ENCODE measurements at places on chromosomes 4 and X.

DNA sequence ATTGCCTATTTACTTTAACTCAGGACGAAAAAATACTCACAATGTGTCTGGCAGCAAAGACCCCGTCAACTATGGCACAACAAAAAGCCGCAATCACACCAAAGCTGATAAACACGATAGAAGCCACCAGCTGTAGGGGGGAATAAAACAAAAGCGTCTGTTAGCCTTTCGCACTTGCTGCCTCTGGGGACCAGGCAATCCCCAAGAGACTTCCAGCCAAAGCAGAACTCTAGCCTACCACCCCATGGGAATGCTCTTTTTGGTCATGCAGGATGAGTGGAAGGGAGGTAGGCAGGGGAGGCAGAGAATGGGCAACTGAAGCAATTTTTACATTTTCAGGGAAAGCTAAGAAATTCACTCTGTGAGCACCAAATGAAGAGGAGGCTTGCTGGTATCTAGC lies 20.1 kb downstream of the TMEM255A start:
- DNase-seq: no peak

DNA sequence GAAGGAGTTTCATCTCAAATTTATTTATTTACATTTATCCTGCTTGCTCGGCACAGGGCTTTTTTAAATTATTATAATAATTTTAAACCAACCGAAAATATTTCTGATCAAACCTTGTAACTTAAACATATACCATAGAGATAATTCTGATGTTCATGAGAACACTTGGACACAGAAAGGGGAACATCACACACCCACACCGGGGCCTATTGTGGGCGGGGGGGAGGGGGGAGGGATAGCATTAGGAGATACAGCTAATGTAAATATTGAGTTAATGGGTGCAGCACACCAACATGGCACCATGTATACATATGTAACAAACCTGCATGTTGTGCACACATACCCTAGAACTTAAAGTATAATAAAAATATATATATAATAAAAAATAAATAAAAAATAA lies 2.9 kb downstream of the ANXA5 start:
- DNase-seq: no peak

DNA sequence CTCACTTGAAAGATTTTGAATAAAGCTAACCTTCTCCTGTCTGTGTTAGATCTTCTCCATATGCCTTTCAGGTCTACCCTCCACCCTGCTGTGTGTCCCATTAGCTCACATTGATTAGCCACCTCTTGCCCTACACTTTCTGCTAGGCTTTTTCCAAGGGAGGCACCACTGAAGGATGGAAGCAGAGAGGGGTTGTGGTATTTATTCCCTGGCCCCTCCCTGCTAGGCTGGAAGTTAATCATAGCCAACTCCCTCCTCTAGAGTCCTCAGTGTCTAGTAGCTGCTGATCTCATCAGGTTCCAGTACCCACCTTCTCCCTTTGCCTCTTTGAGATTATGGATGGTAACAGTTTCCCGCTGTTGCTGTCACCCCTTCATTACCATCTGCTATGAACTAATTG lies 8.9 kb upstream of the SMIM43 start:
- DNase-seq: no peak

GRCh38 chr4:47930971-47931804 lies 16.8 kb upstream of the NFXL1 start:
- no peak for DNase-seq

DNA sequence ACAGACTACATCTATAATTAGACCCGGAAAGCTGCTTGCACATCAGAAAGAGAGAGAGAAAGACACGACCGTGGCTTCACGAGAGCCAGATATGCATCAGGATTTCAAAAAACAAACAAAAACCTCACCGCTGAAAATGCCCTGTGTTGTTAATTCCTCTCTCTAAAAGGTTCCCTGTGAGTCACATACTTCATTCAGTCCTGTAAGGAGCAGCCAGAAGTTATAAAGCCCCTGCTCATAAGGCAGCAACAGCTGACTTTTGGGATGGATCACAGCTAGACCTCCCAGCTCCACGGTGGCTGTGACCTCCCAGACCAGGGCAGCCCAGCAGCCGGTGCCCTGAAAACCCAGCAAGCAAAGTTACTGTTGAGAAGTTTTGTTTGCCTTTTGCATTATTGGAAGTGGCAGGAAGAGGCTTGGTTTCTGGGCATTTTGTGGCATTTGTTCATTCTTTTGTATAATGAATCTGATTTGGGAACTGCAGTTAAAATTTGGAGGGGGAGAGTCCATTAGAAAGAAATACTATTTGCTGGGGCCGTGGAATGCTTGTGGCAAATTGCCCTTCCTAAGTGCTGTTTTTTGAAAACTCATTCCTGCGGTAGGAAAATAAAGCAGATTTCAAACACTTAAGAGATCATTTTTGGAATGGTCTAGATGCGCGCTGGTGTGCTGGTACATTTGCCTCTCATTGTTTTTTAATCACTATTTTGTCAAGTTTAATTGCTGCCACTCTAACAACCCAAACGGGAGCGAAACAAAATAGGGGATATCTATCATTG lies 520.4 kb downstream of the BCOR start:
- no peak for DNase-seq

- DNase-seq: no peak
Measured at GRCh38 chr4:117786566-117786965, 247.7 kb upstream of the NDST3 start.

DNA sequence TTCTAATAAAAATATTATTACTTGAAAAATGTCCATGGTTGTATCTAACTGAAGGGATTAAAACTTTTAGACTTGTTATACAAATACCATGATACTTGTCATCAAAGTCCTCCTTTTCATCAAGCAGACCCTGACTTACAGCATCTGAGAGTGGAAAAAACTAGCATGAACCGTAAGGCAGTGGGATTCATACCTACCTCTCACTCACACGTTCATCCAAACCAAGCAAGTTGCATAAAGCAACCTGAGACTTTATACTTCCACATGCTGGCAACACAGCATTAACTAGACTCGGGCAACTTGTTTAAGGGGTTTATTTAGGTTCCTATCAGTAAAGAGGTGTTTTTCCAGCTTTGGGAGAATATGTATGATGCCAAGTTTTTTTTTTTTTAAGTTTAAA lies 22.6 kb upstream of the TLR7 start:
- no peak for DNase-seq

DNA sequence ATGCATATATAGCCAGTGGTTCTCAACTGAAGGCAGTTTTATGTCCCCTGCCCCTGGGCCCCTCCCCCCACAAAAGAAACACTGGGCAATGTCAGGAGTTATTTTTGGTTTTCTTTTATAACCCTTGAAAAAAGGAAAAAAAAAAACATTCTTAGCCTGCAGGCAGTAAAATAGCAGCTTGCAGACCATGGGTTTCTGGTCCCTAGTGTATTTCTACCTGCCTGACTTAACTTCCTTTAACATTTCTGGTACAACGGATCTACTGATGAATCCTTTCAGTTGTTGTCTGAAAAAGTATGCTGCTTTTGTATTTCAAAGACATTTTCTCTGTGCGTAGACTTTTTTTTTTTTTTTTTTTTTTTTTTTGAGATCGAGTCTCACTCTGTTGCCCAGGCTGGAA lies 11.1 kb upstream of the FAM200B start:
- DNase-seq: no peak

DNA sequence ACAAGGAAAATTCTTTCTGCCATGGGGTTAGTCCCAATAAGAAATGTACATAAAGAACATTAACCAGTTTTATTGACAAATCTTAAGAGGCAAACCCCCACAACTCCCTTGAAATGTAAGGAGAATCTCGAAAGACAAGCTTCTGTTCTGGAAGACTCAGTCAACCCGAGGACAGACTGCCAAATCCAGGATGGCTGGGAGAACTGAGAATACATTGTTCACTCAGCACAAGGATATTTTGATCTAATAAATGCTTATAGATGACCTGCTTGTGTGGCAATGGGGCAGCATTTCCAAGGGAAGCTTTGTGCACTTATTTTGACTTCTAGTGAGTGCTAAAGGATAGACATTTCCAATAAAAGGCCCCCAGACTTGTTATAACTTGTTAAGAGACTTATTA lies 280.4 kb downstream of the DHX15 start:
- no peak for DNase-seq

GRCh38 chr4:101753721-101754120 lies 36.8 kb upstream of the BANK1 start:
- no peak for DNase-seq

DNA sequence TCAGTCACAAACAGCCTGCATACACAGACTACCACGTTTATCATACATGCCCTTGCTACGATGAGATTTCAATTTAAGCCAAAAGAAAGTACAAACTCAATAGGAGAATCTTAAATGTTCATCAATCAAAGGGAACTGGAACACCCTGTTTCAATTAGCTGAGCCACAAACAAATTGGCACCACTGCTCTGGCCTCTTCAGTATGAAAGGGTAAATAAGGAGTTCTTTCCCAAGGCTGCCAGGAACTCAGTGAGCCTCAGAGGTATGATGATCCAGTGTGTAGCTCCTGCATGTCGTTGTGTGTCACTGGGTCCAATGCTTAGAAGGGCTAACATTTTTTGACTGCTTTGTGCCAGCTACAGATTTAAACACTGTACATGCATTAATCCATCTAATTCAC lies 5.4 kb downstream of the RNF150 start:
- DNase-seq: no peak

- DNase-seq: no peak
Measured at GRCh38 chr4:186676531-186677161, 47.0 kb downstream of the FAT1 start.

DNA sequence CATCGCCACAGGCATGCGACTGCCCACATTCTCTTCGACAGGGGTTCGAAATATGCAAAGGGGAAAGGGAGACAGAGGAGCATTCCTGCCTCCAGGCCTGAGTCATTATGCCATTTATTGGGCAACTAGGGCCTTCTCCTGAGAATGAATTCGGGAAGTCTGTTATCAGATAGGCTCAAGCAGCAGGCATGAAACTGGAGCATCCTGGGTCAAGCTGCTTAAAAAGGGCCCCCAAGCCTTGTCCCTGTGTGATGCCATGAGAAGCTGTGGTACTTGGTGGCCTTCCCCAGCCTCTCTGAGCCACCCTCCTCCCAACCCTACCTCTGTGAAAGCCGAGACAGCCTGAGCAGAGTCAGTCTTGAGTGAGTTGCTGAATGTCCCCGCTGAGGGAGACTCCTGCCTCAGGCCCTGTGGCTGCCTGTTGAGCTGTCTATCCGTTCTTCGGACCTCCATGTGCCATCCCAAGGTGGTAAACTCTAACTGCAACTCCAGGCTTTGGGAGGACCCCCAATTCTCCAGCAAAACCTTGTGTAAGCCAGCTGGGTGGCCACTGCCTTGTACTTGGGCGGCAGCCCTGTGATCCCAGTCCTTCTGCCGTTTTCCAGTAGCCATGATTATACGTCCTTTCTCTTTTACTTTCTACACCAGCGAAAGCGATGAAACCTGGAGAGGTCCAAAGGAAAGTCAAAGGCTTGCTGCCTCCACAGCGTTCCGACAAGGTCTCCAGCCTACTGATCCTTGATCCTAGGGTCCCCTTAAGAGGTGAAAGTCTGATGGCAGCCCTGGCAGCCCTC lies 37.7 kb downstream of the NBDY start:
- no peak for DNase-seq

All from GM12864 (cell line).